ELR (cell line): ENCODE measurements at places on chromosomes 5 and 9.

DNA sequence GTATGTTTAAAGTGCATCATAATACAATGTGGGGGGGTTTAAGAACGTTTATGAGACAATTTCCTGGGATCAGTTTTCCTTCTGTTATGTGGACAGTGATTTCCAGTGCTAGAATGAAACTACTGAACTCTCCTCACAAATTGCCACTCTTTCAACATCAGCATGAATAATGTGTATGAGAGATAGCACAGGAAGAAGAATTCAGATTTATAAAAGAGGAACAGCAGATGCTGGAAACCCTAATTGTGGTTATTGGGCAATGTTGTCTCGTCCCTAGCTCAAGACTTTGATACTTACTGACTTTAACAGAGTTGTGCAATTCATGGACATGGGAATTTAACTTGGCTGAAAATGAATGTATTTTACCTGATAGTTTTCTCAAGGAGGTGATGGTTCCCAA, 410.8 kb upstream of the MEF2C start:
- DNase-seq = peak; percentile 9

GRCh38 chr9:81529556-81530193, 159.7 kb downstream of the TLE1 start:
- DNase-seq = peak; percentile 83

DNA sequence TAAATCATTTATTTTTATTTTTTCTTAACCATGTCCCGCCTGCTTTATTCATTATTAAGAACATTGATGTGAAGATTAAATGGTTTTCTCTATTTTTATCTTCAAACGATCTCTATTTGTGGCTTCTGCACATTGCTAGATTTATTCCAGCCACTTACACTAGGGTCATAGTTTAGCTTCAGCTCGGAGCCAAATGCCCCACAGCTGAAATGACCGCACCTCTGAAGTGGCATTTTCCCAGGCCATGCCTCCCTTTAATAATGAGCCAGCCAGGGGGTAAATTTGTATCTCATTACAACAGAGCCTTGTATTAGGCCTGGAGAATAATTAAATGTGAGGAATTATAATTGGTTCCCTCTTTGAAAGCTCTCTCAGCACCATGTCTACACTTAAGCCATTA, 89.4 kb downstream of the DOCK8 start:
- DNase-seq = no peak

DNA sequence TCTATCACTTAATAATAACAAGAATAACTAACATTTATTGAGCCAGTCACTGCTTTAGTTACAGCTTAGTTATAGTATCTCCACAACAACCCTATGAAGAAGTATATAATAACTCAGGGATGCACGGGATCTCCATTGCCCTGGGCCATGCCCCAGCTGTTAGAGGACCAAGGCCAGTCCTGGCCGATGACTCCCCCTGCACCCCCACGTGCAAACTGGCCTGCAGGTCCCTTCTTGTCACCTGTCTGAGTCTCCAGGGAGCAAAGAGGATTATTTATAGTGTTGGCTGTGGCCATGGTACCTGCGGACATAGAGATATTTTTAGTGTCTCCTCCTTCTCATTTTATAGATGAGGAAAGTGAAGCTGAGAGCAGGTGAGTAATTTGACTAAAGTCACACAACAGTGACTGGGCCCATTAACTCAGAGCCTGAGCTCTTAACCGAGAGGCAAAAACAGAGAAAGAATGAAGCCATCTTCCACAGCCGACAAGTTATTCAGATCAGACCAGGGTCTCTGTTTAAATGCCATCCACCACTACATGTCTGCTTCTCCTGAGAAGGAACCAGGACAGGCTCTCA, 94.4 kb downstream of the TMEM215 start:
- no peak for DNase-seq

GRCh38 chr9:96004379-96004778, 128.9 kb downstream of the ERCC6L2 start:
- DNase-seq = no peak

- no peak for DNase-seq
These were observed 8.8 kb upstream of the NSMF start for GRCh38 chr9:137467896-137468295.

- no peak for DNase-seq
These were observed 4.1 kb downstream of the BAG1 start for GRCh38 chr9:33260372-33260771.

DNA sequence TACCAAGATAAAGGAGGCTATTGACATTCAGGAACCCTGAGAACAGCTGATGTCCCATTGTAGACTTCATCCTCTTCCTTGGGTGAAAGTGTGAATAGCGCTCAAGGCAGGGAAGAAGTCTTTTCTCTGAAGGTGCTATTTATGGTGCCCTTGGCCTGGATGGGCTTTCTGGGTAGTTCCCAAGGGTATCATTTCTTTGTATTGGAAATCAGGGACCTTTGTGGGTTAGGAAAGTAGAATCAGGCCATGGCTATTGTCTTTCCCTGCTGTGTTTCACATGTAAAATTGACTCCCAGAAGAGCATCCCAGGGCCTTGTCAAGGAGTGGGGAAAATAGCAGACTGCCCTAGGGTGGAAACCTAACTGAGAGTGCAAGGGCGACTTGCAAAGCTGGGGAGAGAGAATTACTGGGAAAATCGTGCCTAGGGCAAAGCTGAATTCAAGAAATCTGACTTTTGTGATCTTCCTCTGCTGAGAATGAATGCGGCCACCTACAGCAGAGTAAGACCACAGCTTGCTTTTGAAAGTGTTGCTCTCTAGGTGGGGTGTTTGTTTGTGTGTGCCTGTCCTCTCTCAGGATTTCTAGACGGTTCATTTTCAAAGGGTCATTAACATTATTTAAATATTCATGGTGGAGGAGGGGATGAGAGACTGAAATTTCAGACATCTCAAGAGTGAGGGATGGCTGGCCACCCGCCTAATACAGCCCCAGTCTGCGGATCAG, 160.6 kb downstream of the C9orf152 start:
- no peak for DNase-seq

DNA sequence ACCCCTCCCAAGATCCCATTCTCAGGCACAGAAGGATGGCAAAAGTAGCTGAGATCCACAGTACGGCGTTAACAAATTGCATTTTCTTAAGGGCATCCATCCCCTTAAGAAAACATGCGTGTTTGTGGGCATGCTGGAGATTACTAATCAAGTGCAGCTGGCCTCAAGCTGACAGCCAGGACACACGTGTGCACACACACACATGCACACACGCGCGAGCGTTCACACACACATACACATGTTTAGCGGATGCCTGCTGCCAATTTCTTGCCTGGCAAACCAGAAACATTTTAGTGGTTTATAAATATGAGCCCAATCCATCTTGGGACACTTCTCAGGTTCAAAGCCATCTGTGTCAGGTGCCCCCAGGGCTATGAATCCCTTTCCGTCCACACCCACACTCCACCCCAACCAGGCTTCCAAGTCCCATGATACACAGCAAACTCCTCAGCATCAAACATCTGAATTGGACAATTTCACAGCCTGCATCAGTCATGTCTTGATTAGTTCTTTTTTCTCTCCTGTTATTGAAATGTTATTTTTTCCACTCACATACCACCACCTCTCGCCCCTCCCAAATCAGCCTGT, 23.5 kb upstream of the SMIM23 start:
- no peak for DNase-seq

GRCh38 chr5:157365732-157366131, 94.3 kb upstream of the NIPAL4 start:
- DNase-seq = peak; percentile 36

GRCh38 chr5:80632700-80633099, 21.8 kb upstream of the MSH3 start:
- DNase-seq = no peak
